ENCODE measurements at places on chromosomes 16 and 17.

DNA sequence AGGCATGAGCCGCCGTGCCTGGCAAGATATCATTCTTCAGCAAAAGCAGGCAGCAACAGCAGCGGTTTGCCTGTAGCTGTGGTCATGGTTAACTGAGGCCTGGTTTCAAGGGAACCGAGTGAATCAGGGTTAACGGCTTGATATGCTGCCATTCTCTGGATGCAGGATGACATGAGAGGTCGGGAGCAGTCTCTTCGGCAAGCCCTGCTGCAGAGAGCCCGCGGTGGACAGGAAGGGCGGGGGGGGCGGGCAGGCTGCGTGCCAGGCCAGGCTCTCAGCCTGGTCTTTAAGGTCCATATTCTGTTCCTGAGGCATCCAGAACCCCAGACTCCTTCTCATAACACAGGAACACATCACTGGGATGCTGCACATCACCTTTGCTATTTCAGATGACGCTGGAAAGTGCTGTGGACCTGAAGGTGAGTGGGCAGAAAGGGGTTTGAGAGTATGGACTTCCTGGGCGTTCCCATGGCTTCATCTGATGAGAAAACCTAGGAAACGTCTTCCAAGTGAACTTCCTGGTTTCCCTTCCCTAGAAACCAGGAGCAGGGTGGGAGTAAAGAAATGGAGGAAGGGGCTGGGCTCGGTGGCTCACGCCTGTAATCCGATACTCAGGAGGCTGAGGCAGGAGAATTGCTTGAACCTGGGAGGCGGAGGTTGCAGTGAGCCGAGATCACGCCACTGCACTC is 165.6 kb upstream of the RPH3AL start:
- no peak for DNase-seq

- no peak for DNase-seq
Observed at GRCh38 chr16:15757630-15758251, 99.1 kb downstream of the MYH11 start.

GRCh38 chr17:38915639-38915995 is 9.8 kb upstream of the LASP1NB start:
- no peak for DNase-seq

DNA sequence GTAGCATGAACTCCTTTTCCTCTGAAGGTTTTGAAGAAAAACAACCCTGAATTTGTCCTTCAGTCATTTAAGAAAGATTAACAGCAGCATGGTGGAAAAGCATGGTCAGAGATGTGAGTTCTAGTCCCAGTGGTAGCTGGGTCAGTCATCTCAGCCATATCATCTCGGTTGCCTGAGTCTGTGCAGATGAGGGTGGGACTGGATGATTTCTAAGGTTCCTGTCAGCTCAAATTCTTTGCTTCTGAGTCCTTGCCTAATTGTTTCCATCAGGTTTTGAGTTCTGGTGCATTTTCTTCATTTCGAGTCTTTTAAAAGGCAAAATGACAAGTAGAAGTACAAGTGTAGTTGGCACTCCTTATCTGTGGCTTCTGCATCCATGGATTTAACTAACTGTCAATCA is 63.9 kb downstream of the TNRC6C start:
- no peak for DNase-seq

DNA sequence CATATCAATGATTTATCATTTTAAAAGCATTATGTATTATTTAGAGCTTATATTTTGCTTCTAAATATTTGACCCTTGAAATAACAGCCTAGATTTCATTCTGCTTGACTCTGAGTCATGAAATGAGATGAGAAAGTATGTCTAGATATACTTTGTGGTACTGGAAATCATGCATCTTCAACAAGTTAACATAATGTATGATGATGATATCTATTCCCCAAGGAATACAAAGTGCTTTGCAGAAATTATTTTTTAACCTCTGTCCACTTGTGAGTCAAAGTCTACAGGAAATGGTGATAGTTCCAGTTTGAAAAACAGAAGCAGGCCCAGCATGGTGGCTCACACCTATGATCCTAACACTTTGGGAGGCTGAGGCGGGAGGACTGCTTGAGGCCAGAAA is 36.1 kb downstream of the GOSR1 start:
- no peak for DNase-seq

DNA sequence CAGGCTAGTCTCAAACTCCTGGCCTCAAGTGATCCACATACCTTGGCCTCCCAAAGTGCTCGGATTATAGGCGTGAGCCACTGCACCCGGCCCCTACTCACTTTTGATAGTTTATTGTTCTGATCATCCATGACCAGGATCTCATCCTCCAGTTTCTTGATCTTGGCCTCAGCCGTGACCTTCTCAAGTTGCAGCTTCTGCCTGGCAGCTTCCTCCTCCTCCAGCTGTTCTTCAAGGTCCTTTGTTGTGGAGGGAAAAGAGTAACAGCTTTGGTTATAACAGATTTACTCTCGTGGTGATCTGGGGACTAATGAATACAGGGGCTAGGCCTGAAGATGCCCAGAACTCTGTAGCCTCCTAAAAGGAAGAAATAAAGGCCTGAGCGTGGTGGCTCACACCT is 89.9 kb downstream of the NDE1 start:
- no peak for DNase-seq

DNA sequence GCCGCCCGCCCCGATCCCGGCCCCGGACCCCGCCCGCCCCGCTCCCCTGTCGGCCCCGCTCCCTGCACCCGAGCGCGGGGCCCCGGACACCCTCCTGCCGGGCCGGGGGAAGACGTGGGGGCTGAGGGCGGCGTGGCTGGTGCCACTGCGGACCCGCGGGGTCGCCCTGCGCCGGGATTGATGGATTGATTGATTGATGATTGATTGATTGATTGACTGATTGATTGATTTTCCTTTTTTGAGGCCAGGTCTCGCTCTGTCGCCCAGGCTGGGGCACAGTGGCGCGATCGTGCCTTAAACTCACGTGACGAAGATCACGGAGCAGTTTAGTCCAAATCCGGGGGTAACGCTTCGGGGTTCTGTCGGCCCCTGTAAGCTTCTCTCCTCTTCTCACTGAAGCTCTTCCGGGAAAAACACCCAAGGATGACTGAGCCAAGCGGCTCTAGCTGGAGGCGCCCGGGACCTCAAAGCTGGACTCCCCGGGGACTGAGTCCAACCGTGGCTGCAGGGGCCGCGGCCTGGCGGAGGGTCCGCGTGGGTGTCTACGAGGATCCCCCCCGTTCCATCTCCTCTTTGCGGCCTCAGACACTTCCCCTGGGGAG is 40.2 kb upstream of the BHLHA9 start:
- no peak for DNase-seq

DNA sequence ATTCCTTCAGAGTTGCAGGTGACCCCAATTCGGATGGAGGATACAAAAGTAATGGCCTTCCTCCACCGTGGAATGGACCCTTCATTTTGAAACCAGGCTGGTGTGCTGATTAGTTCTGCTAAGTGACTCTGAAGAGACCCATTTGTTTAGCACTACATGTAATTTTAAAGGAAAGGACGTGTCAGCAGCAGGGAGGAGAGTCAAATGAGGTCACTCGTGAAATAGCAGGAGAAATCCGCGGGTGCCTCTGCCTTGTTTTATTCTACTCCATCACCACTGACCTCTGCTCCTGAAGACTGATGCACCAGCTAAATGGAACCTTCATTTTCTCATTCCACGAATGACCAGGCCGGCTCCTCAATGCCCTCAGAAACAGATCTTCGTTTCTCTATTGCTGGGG is 589.2 kb downstream of the CDH11 start:
- DNase-seq, result no peak

GRCh38 chr16:66585481-66586239 is 6.4 kb downstream of the CMTM2 start:
- no peak for DNase-seq

DNA sequence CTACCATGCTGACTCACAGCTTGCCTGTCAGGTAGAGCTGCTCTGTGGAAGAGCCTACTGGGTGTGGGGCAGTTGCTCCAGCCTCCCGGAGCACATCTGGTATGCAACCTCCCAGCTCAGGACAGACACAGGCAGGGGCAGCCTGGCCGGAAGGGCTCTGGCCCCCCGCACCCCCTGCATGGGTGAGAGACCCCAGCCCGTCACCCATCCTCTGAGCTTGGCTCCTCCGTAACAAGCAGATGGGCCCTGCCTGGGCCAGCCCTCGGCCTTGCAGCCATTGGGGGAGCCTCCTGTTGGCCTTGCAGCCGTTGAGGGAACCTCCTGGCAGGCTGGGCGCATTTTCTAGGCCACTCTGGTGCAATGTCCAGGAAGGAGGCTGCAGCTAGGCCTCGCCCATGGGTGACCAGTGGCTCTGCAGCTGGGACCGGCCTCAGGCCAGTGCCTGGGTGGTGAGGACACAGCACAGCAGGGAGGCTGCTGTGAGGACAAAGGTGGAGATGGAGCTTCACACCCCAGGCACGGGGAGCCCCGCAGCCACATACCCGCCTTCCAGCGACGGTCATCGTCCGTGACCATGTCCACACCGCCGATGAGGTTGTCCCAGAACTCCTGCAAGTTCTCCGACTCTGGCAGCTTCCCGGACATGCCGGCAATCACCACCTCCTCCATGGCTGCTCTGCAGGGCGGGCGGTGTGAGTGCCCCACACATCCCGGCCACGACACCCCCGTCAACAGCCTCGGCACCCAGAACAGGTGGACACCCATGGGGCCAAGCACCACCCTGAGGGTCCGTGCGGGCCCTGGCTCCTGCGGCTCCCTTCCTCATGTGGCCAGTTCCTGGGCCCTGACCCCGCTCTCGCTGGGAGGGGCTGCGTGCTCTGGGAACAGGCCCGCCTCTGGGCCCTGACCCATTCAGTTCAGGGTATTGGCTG is 2.0 kb downstream of the FASN start:
- DNase-seq, result no peak

DNA sequence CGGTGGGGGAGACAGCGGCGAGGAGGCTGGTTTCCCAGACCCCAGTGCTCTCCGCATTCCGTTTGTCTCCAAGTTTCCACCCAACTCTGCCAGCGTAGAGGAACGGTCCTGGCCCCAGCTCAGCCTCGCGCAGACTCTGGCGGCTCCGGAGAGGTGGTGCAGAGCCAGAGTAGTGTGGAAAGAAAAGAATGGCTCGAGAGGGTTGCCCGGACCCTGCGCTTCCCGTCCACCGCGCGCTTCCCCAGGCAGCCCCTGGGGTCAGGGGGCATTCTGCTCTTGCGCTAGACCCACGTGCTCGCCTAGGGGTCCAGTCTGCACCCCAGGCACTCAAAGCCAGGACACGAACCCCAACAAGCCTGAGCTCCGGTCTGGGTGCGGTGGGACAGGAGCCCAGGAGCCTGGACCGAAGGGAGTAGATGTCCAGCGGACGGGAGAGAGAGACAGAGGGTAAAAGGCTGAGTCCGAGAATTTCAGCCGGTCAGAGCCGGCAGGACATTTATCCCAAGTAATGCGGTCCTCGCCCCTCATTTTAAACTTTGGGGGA is 3.8 kb downstream of the PMP22 start:
- no peak for DNase-seq

DNA sequence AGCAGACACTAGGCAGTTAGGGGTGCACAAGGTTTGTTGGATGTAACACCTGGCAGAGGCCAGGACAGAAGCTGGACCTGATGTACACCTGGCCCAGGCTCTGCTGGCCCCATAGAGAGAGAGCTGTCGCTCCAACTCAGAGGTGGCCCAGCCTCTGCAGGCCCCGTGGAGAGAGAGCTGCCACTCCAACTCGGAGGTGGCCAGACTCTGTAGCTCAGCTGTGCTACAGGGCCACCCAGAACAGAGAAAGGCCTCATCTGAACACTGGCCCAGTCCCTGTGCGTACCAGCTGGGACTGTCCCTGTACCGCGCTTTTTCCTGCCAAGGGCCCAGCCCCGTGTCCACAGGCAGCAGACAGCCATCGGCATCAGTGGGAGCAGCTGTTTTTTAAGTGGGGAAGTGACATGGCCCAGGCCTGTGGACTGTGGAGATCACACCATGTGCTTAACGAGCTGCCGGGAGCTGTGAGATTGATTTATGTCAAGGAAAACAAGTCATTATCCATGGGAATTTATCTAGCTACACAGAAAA is 176.4 kb upstream of the CHMP6 start:
- no peak for DNase-seq

DNA sequence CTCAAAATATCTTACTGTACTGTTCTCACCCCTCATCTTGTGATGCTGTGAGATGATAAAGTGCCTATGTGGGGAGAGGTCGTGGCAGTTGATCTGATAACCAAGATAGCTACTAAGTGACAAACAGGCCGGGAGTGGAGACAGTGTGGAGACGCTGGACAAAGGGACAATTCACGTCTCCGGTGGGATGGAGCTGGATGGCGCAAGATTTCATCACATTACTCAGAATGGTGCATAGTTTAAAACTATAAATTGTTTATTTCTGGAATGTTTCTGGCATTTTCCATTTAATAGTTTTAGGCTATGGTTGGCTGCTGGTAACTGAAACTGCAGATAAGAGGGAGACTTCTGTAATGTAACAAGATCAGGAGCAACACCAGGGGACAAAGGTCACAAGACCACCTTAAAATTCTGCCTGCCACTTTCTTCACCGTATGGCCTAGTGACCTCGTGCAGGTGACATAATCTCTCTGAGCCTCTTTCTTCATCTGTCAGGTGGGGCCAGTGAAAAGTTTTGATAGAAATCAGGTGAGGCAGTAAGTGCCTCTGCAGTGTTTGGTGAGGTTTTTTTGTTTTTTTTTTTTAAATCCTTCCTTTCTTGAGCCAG is 54.4 kb upstream of the LGALS9 start:
- no peak for DNase-seq

DNA sequence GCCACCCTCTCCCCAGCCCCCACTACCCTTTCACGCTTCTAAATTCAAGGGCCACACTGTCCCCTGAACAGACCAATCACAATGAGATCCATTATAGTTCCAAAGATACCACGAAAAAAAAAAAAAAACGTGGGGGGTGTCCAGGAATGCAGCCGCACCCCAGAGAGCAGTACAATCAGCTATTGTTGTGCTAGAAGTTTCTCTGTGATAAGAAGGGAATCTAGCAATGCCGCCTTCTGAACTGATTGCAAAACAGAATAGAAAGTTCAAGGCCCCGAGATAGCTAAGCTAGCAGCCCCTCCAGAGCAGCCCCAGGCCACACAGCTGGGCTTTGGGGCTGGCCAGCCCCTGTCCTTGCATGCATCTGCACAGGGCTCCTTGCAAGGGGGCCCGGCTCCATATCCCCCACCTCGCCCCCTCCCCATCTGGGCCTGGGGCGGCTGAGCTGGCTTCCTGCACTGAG is 86.9 kb upstream of the CBX4 start:
- no peak for DNase-seq

DNA sequence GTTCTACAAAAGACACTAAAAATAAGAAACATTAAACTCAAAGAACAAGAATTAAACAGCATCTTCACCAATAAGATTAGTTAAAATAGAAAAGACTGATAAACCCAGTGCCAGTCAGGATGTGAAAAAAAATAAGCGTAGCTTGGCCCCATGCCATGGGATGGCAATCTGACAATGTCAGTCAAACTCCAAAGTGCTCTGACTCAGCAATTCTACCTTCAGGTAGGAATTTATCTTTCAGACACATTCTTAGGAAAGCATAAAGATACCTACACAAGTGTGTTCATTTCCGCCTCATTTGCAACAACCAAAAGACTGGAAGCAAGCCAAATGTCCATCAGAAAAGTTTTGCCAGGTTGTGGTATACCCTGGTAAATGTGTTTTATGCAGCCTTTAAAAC is 9.1 kb upstream of the MPO start:
- no peak for DNase-seq

GRCh38 chr16:83513008-83513755 is 294.6 kb upstream of the HSBP1 start:
- DNase-seq, result no peak

Measured in DMS 273 treated with DMSO at 0.1 percent for 48 hours (cell line).